Naive thymus-derived CD4-positive, alpha-beta T cell (primary cell): ENCODE measurements at places on chromosomes 4 and X. TPM values are rescaled to one million over a fixed set of nuclear protein-coding genes. Genes with fewer than 3 reads are reported as not detected.

The OPRPN gene
- not detected for polyA plus RNA-seq

GRCh38 chrX:65697915-65698796, 30.7 kb downstream of the MSN start:
- H3K4me1 ChIP-seq, result peaks cover 77% of the 10 kb centered on the region
- DNase-seq, result peak; percentile 78
- H3K27ac ChIP-seq, result peak overlapping the region; percentile 68
- no peaks in the 10 kb centered on the region for H3K36me3 ChIP-seq

DNA sequence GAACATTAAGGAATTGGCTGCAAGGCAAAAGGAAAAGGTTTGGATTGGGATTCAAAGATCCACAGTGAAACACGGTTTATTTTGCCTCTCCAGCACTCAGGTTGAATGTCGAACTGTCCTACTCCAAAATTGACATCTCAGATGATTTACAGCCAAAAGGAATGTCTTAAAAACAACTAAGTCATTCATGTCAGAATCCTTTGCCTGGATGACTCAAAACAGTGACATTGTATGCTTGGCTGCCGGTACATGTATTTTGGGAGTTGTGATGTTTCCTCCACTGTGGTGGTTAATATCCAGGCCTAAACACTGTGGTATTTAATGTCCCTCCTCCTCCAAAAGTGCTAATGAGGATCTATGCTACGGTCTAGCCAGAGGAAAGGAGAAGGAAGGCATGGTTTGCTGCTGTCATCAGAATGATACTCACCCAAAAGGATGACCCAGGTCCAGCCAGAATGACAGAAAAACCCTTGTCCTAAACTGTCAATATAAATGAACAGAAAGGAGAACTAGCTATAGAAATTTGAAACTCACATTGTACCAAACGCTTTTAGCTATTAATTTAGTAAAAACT, 20.9 kb downstream of the PGM2 start:
- H3K36me3 ChIP-seq, result peaks cover 11% of the 10 kb centered on the region
- H3K4me1 ChIP-seq, result no peaks in the 10 kb centered on the region
- no peaks in the 10 kb centered on the region for H3K27me3 ChIP-seq
- no peak for DNase-seq

GRCh38 chr4:45370408-45370807, 644.1 kb upstream of the GNPDA2 start:
- H3K27me3 ChIP-seq, result no peaks in the 10 kb centered on the region
- no peak overlapping the region for H3K27ac ChIP-seq
- no peaks in the 10 kb centered on the region for H3K36me3 ChIP-seq
- DNase-seq, result no peak
- H3K4me3 ChIP-seq, result no peak overlapping the region
- H3K4me1 ChIP-seq, result no peaks in the 10 kb centered on the region

DNA sequence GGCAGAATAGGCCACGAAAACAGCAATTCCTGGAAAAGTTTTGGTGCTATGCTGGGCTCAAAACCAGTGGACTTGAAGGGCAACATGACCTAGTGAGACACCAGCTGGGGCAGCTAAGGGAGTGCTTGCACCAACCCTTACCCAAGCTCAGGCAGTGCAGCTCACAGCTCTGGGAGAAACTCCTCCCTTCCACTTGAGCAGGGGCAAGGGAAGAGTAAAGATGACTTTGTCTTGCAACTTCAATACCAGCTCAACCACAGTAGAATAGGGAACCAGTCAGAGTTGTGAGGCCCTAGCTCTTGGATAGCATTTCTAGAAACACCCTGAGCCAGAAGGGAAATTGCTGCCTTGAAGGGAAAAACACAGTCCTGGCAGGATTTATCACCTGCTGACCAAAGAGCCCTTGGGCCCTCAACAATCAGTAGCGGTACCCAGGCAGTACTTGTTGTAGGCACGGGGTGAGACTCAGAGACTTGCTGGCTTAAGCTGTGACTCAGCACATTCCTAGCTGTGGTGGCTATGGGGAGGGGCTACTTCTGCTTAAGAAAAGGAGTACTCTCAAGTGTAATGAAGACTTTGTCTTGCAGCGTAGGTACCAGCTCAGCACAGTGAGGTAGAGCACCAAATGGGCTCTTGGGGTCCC, 19.7 kb upstream of the ABCG2 start:
- no peaks in the 10 kb centered on the region for H3K36me3 ChIP-seq
- no peaks in the 10 kb centered on the region for H3K27me3 ChIP-seq
- no peaks in the 10 kb centered on the region for H3K4me1 ChIP-seq
- no peak overlapping the region for H3K27ac ChIP-seq

DNA sequence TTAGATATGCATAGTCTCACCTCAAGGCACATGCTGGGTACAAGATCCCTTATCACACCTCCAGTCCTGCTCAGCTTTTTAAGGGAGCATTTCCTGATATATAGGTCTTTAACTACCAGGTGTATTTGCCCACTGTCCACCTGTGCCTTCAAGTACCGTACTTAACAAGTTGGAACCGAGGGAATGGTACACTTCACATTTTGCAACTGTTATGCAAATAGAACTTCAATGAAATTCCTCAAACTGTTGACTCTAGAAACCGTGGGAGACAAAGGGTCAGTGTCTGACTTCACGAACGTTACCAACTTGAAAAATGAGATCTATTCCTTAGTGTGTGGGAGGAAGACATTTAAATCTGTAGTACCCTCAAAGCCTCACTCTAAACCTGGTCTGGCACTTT, 5.2 kb downstream of the TRIM2 start:
- peaks cover 12% of the 10 kb centered on the region for H3K4me1 ChIP-seq
- H3K27me3 ChIP-seq, result no peaks in the 10 kb centered on the region
- H3K4me3 ChIP-seq, result no peak overlapping the region
- no peak overlapping the region for H3K27ac ChIP-seq
